ENCODE measurements at places on chromosomes 2 and 18.

DNA sequence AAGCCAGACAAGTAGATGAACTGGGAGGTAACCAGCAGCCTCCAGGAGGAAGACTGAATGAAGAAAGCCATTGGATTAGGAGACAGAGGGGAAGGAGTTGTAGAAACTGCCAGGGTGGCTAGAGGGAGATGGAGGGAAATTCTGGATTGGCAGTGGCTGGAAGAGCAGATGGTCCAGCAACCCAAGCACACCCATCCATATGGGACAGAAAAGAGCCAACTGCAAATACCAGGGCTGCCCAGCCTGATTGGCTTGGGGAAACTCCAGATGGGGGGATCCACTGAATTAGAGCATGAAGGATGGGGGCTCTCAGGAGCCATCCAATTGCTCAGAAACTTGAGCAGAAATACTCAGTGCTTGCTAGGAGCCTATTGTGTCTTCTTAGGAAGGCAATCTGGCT is 173.5 kb upstream of the EPB41L3 start:
- no peak for DNase-seq

- no peak for DNase-seq
These were observed 28.7 kb upstream of the ZEB2 start for GRCh38 chr2:144548532-144549191.

GRCh38 chr2:18519914-18520450 is 40.5 kb downstream of the RDH14 start:
- DNase-seq: no peak

DNA sequence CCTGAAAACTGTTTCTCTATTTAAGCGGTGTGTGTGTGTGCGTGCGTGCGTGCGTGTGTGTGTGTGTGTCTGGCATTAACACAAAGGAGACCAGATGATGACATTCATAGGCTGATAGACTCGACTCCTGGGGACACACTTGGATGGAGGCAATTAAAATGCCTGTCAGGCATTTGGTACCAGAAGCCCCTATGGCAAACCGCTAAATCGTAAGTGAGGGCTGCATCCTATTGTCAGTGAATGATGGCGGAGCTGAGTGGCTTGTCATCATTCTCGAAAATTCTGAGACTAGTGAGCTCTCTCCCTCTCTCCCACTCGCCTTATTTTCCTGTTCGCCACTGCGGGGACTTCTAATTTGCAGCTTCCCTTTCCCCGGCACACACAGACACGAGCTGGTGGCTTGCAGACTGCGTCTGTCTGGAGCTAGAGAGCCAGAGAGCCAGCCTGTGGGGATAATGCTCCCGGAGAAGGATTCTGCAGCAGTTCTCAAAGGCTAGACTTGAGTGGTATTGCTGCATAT is 155.4 kb downstream of the MAP2 start:
- DNase-seq: no peak

GRCh38 chr18:12819322-12819721 is 64.7 kb downstream of the PTPN2 start:
- DNase-seq: no peak

- no peak for DNase-seq
These were observed 146.2 kb downstream of the RBMS1 start for GRCh38 chr2:160347269-160347863.
